Activated CD8-positive, alpha-beta memory T cell treated with anti-CD3 and anti-CD28 coated beads for 24 hours (primary cell): ENCODE measurements at places on chromosomes 4 and X.

GRCh38 chr4:38367642-38368174, 296.3 kb upstream of the KLF3 start:
- no peak for DNase-seq

- DNase-seq = no peak
Measured at GRCh38 chr4:76691807-76692582, 205.9 kb downstream of the SOWAHB start.

DNA sequence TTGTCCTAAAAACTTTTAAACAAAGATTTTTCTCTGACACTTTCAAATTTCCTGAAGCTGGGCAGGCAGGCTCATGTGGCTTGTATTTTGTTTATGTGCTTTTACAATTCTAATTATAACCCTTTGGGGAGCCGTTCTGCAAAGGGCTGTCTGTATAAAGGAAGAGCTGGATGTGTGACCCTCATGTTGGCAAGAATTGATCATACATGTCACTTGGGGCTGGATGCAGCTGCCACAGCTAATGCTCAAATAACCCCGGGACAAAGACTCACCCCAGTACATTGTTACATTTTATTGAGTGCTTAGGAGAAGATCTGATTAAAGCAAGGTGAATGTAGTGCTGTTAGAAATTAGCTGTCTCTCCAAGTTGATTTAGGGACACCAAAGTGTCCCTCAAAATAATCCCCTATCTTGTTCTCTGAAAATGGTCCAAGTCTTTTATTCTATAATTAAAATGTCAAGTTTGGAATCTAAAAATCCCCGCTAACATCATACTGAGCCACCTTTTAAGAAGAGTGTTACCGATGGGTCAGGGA, 13.0 kb upstream of the DAPP1 start:
- DNase-seq = no peak

DNA sequence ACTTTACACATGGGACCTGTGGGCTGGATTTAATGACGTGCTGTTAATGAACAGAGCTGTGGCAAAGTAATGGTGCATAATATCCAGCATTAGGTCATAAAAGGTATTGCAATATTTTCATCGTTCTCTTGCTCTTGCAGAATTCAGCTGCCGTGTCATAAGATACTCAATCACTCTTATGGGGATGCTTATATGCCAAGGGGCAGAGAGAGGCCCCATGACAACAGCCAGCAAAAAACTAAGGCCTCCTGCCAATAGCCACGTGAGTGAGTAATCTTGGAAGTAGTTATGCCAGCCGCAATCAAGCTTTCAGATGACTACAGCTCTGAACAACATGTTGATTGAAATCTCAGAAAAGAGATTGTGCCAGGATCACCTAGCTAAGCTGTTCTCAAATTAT, 616.9 kb downstream of the FSTL5 start:
- no peak for DNase-seq

DNA sequence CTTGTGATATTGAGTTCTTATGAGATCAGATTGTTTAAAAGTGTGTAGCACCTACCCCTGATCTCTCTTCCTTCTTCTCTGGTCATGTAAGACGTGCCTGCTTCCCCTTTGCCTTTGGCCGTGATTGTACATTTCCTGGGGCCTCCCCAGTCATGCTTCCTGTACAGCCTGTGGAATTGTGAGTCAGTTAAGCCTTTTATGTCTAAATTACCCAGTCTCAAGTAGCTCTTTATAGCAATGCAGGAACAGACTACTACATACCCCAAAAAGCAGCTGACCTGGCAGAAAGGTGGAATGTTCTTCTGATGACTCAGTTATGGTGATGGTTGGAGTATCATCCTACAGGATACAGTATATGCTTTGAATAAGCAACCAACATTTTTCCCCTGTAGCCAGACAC, 11.4 kb upstream of the MCUB start:
- no peak for DNase-seq

GRCh38 chr4:74874753-74875367, 58.1 kb upstream of the PARM1 start:
- DNase-seq = no peak

DNA sequence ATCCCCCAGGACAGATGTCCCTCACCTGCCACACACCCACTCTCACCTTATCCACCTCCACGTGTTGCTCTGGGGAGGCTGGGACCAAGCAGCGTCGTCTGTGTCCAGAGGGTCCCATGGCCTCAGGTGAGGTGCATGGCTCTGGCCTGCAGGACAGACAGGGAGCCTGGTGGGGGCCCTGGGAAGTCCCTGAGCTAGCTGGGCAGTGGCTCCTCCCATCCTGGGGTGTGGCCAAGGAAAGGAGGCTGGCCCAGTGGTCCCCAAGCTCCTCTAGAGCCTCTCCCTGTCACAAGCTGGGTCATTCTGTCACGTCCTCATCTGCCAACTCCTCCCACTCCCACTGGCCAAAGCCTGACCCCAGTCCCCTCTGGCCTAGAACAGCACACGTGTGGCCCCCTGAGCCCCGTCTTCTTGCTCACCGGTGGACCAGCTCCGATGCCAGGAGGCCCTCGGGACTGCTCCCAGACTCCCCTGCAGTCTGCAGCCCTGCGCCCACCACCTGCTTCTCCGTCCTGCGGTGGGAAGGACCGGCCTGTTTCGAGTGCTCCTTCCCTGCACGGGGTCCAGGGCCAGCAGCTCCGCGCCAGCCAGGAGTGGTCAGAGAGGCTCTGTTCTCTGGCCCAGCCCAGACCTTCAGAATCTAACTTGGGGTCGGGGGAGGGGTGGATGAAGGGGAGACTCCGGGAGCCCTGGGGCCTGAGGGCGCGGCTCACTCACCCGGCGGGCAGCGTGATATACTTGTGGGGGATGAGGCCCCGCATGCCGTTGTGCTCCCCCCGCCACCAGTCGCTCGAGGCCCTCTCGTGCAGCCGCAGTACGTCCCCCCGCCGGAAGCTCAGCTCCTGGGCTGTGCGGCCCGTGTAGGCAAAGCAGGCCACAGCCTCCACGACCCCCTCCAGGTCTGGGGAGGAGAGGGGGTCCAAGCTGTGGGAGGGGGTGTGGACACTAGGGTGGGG, 4.8 kb downstream of the AVPR2 start:
- DNase-seq = no peak

DNA sequence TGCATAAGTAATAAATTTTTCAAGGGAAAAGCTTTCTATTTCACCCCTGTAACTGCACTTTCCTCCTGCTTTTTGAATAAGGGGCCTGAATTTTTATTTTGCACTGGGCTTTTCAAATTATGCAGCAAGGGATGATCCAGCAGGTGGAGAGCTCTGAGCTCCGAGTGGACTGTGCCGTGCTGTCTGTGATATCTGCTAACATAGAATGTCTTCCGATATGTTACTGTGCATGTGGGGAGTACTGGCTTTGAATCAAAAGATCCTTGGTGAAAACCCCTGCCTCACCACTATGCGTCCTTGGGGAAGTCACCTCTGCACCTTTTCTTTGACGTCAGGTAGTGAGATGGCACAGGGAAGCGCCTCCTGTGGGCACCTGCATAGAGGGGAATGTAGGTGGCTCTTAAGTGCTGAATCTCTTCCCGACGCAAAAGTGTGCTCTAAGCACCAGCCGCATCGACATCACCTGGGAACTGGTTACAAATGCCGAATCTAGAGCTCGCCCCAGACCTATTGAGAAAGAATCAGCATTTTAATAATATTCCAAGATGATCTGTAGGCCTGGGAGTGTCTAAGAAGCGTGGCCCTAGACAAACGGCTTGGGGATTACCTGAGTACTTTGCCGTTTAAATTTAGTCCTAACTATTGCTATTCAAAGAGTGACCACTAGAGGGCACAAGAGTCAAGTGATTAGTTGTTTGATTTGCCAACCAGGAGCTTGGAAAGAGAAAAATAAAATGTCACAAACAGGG, 19.2 kb upstream of the WFS1 start:
- DNase-seq = peak; percentile 62

DNA sequence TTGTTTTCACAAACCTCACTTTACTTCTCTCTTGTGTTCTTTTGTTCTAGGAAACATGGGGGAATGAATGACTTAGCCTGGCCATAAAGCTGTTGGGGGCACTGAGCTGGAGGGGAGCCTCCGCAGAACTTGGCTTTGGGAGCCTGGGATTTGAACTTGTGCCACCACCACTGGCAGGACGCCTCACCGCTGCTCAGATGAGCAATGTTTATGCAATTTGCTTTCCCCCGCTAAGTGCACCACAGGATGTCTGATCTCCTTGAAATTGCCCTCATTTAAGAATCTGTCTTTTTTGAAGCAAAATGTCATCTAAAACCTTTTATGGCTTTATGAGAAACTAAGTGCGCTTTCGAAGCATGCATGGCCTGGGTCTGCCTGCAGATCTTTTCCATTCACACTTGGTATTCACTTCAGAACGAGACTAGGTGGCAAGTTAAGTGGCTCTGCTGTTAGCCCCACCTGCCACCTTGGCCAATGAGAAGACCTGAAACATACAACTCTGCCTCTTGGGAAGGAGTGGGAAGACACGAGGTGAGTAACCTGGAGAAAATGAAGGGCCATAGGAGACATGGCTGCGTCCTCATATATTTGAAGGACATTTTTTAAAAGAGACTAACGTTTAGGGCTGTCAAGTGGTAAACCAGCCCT, 119.3 kb downstream of the LDB2 start:
- no peak for DNase-seq

- DNase-seq = no peak
Measured at GRCh38 chr4:183356931-183357675, 34.9 kb upstream of the CLDN24 start.

DNA sequence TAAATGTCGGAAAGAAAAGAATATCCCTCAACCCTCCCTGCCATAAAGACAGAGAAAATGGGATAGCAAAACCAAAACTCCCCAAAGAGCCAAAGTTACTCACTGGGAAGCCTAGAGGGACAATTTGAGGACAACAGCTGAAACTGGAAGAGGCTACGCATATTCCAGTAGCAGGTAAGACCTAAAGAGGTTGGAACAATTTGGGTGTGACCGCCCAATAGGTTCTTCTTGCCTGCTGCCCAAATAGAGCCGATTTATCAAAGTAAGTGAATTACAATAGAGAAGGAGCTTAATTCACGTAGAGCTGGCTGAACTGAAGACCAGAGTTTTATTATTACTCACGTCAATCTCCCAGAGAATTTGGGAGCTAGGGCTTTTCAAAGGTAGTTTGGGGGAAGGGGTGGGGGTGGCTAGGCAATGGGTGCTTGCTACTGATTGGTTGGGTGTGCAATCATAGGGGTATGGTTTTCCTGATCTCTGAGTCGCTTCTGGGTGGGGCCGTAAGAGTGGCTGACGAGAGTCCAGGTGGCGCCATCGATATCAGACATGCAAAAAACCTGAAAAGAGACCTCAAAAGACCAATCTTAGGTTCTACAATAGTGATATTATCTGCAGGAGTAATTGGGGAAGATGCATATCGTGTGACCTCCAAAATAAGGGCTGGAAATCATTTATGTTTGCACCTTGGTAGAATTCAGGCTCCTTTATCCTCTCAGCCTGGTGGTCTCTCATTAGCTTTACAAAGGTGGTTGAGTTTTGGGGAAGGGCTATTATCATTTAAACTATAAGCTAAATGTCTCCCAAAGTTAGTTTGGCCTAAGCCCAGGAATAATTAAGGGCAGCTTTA, 39.0 kb upstream of the SLC7A3 start:
- DNase-seq = no peak

- no peak for DNase-seq
Measured at GRCh38 chrX:143683486-143683885, 37.1 kb downstream of the SPANXN2 start.

DNA sequence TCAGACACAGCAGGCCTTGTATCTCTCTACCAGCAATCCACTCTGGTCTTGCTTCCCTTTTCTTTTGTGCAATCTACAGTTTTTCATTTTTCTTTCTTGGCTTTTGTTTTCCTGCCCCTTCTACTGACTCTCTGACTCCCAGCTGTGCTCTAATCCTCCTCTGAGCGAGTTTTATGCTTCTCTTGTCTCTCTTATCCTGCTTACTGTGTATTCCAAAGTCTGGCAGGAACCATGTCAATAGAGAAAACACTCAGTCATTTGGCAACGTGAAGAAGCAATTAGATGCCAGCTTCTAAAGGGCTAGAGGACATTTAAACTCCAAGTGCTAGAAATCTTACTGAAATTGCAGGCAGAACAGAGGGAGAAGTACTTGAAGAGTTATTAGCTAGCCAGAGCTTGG, 984.6 kb upstream of the TENM3 start:
- DNase-seq = no peak

GRCh38 chr4:56164907-56165306, 216.2 kb downstream of the CEP135 start:
- DNase-seq = no peak

GRCh38 chr4:22667332-22667940, 25.3 kb upstream of the GBA3 start:
- DNase-seq = no peak

DNA sequence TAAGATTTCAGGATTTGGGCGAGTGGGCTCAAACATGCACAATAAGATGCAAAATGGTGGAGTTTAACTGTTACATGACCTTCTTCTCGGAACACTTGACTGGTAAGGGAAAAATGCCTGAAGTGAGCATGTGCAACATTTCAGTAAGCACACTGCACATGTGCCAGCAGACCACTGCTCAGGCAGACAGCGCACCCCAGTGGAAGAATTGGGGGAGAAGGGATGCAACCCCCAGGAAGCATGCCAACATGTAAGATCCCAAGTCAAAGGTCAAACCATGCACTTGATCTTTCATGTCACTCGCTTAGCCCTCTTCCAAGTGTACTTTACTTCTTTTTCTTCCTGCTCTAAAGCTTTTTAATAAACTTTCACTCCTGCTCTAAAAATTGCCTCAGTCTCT, 256.3 kb downstream of the CENPC start:
- DNase-seq = no peak

- no peak for DNase-seq
Measured at GRCh38 chr4:141463678-141464077, 172.7 kb upstream of the IL15 start.

DNA sequence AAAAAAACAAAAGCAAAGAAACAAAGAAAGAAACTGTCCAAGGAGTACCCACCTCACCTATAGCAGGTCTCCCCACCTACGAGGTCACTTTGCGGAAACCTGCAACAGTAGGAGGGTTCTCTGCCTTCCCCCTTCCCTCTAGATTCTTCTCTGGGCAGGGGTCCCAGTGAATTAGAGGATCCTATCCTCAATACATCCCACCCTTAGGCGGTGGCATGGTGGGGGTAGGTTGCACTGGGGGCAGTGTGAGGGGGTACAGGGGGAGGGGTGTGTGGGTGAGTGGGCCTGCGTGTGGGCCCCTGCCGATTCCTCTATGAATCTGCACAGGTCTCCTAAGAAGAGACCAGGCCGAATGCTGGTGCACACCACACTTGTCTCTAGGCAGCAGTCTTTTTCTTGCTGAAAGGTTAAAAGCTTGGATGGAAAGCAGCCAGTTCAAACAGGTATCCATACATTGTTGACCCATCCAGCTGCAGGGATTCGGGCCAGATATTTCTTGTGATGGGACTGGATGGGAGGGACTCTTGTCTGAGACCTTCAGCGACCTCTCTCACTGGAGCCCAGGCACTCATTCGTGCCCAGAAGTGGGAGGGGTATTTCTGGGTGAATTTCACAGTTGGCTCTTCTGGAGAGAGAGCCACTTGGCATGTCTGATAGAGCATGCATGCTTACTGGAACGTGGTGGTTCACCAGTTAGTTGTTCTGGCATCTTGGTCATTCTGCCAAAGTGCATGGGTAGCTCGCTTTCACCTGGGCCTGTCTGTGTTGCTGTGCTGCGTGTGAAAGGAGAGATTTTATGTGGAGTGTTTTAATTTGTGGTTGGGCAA, 65.6 kb downstream of the NBDY start:
- no peak for DNase-seq

GRCh38 chr4:4948370-4948769, 70.9 kb downstream of the CYTL1 start:
- DNase-seq = no peak
